ENCODE measurements at places on chromosomes 3 and 15.

- no peak for DNase-seq
Observed at GRCh38 chr3:58724336-58724735, 57.8 kb upstream of the FAM3D start.

GRCh38 chr3:105845488-105845887 lies 23.3 kb downstream of the CBLB start:
- DNase-seq = no peak

GRCh38 chr3:51375571-51375970 lies 9.5 kb upstream of the MANF start:
- DNase-seq = no peak

- DNase-seq = no peak
Observed at GRCh38 chr3:25266677-25267076, 161.4 kb upstream of the RARB start.

- DNase-seq = no peak
Observed at GRCh38 chr15:101439920-101440319, 49.6 kb downstream of the PCSK6 start.

GRCh38 chr15:25739687-25740121 lies 123.4 kb downstream of the ATP10A start:
- DNase-seq = no peak

DNA sequence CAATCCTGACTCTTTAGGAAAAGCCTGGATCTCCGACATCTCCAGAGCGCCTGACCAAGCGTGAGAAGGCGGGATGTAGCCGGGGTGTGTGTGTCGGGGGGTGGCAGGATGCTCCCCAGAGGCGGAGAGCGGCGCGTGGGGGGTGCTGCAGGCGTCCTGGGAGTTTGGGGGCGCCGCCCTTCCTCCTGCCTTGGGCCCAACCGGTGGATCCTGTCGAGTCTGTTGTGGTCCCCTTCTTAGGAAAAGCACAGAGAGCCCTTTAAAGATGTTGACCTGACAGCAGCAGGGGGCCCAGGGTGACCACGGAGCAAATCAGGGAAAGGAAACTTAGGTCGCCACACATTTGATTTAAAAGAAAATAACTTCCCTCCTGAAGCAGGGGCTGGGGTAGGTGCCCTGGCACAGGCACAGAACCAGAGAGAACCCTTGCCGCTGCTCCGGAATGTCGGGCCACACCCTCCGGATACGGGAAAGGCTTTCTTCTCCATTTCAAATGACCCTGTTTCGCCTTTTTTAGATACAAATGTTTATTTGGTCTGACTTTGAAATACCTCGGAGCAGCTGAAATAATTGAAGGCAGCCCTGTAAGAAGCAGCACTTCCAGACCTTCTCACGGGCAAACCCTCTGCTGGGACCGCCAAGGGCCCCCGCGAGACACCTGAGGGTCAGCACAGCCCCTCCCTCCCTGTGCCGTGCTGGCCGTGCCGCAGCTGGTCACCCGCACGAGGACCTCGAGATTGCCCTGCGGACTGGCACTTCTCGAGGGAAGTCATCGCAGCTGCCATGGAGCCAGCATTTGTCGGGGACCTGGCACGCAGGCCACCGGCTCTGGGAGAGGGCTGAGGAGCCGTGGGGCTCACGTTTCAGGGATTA lies 102.9 kb upstream of the KLF13 start:
- DNase-seq = no peak

GRCh38 chr3:174028673-174029072 lies 631.1 kb downstream of the NLGN1 start:
- DNase-seq = no peak

- DNase-seq = peak; percentile 46
Observed at GRCh38 chr3:128378631-128379347, 87.9 kb downstream of the DNAJB8 start.

DNA sequence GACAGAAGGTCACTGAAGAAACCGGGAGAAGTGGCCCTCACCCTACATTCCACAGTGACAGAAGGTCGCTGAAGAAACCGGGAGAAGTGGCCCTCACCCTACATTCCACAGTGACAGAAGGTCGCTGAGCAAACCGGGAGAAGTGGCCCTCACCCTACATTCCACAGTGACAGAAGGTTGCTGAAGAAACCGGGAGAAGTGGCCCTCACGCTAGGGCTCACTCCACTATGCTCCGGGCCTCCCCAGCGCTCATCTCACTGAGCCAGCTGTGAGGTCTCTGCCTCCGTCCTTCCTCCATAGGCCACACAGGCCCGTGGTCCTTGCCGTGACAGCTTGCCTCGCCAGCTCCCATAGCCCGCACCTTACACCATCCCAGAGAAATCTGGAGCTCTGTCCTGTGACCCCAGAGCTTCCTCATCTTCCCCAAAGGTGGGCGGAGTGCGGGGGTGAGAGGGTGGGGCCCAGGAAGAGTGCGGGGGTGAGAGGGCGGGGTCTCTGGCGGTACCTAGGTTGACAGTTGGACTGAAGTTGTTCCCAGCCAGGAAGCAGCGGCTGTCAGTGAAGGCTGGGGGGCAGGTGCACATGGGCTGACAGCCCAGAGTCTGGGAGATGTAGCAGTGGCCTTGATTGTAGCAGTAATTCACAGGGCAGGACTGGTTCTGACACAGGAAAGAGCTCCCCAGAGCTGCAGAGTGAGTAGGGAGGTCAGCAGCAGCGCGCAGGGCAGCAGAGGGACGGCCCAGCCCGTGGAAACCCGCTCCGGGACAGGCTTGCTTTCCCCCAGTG lies 32.0 kb downstream of the MUC20 start:
- DNase-seq = no peak

GRCh38 chr3:66101901-66102300 lies 63.2 kb upstream of the MAGI1 start:
- DNase-seq = no peak

- DNase-seq = no peak
Observed at GRCh38 chr3:195150181-195151118, 120.5 kb downstream of the XXYLT1 start.

DNA sequence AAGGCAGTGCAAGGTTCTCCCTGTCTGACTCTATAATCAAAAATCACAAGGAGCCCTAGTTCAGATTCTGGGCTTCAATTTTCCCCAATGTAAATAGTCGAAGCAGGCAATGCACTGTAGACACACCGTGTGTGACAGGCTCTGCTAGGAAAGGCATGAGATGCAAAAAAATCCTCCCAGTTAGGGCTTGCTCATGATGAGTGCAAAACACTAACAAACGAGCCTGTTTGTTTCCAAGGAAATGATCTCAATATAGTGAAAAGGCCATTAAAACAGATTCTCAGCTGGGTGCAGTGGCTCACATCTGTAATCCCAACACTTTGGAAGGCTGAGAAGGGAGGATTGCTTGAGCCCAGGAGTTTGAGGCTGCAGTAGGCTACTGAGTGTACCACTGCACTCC lies 55.7 kb downstream of the UMPS start:
- DNase-seq = no peak
